ENCODE measurements at places on chromosomes 1 and 21. TPM values are rescaled to one million over a fixed set of nuclear protein-coding genes. Genes with fewer than 3 reads are reported as not detected.

Gene BCAR3
- 0.84 TPM for total RNA-seq

Gene SLAMF9
- total RNA-seq = not detected

DNA sequence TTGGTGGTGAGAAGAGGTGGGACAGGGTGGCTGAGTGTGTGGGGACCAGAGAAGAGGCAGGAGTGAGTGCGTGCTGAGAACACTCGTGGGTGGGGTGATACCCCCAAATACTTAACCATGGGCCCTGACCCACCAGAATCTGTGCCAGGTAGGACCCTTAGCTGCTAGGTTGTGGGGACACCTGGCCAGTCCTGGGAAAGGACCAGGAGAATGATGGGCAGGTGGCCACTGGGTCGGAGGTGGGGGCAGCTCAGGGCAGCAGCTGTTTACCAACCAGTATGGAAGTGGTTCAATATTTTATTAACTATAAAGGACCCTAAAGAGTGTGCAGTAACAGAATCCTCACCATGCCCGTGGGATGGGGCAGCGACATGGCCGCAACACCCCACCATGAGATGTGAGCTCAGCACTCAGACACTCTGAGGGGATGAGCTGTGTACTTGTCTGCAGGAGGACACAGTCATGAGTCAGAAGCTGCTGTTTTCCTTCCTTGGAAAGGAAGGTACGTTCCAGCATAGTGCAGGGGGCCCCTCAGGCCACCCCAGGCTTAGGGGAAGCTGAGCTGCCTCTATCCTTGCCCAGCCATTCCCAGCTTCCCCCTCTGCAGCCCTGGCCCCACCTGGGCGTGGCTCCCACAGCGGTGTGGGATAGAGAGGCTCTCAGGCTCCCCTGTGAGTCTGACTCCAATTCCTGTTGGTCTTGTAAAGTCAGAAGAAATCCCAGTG is 25.4 kb downstream of the TEX35 start:
- no peak for DNase-seq

GRCh38 chr1:8989821-8990220 is 36.4 kb downstream of the SLC2A7 start:
- no peak for DNase-seq

- no peak for DNase-seq
Observed at GRCh38 chr1:182778862-182779261, 10.7 kb upstream of the NPL start.

DNA sequence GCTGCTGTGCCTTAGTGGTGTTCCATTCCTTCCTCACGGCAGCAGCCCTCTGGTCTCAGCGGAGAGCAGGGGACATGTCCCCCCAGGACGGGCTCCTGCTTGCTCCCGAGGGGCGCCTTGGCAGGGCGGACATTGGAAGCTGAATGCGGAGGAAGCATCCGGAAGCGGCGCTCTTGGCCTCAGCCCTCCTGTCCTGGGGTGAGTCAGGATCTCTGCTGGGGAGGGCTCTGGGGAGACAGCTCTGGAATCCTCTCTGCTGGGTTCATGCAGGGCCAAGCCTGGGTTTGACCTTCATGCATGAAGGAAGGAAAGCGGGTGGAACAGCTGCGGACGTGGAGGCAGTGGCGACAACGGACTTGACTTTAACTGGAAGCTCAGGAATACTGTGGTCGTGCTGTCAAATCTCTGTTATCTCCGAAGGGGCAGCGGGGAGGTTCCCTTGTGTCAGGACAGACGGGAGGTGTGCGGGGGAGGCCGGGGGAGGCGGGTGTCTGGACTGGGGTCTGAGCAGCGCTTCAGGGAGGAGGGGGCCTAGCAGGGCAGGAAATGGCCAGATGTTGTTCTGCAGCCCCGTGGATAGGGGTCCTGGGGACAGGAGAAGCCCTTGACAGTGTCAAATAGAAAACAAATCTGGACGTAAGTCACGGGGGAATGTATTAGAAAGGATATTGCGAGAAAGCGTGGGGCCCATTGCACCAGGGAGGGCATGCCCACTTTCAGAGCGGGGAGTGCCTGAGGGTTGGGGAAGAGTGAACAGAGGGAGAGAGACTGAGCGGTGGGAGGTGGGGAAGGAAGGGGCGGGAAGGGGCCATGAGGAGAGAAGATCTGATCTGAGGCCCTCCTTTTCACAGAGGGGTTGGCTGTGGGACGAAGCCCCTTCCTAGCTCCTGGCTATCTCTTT is 26.6 kb downstream of the CRYAA start:
- no peak for DNase-seq

DNA sequence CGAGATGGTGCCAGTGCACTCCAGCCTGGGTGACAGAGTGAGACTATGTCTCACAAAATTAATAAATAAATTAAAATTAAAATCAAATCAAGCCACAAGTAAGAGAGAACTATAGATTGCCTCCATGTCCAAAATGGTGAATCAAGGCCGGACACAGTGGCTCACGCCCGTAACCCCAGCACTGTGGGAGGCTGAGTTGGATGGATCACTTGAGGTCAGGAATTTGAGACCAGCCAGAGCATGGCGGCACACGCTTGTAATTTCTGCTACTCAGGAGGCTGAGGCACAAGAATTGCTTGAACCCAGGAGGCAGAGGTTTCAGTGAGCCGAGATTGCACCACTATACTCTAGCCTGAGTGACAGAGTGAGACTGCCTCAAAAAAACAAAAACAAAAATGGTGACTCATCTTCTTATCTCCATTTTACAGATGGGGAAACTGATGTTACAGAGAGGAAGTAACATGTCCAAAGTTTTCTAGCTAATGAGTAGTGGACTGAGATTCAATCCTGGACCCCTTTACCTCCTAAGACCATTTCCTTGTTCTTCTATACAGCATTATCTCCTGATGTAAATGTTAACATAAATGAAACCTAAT is 99.0 kb upstream of the HNRNPU start:
- no peak for DNase-seq
